ENCODE measurements at places on chromosomes 3 and 15.

DNA sequence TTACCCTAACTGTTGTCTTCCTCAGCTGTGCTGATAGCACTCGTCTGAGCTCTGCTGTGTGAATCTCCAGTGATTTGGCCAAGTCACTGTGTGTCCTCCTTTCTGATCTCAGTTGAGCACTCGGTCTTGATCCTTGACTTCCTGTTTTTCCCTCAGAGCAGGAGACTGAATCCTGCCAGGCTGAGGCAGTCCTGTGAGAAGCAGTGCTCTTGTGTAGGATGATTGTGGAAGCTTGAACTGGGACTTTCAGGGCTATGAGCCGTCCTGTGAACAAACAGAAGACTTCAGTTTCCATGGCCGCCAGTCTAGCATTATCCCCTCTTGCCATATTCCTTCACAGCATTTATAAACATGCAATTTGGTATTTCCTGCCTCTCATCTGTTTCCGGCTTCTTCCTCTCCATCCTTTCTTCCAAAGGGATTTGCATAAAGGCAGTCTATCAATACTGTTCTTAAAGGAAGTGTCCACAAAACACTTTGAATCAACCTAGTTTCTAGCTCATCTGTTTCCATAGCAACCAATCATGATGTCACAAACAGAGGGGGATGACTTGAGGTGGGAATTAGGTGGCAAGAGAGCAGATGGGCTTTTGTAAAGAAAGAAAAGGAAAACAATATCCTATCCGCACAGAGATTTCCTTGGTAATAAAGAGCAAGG lies 237.2 kb downstream of the AGBL1 start:
- DNase-seq: no peak

- no peak for DNase-seq
Measured at GRCh38 chr15:31503256-31503655, 176.6 kb downstream of the KLF13 start.

DNA sequence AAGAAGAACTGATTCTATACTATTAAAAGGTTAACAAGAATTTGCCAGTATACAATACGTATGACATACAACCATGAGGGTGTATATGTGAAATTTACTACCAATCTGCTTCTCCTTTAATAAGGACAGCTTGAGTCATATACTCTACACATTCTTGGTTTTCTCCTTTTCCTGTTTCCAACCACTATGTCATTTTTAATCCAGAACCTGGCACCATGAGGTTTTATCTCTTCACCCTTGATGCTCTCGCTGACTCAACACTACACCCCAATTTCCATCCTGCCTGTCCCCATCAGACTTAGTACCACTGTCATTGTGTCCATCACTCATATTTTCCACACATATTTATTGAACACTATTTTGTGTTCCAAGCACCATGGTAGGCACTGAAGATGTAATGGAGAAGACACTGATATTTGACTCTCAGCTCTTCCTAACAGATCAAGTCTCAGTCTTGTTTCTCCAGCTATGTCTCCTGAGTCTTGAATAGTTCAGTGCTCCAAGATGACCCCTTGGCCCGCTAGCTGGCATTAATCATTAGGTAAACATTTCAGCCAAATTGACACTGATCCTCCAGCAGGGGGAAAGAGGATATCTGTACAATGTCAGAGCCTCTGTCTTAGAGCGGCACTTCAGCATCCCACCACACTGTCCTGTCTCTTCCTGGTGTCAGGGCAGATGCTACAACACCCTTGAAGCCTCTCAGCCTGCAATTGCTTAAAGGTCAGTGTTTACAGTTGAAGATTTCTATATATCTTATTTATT lies 11.2 kb upstream of the COL8A1 start:
- DNase-seq: no peak

DNA sequence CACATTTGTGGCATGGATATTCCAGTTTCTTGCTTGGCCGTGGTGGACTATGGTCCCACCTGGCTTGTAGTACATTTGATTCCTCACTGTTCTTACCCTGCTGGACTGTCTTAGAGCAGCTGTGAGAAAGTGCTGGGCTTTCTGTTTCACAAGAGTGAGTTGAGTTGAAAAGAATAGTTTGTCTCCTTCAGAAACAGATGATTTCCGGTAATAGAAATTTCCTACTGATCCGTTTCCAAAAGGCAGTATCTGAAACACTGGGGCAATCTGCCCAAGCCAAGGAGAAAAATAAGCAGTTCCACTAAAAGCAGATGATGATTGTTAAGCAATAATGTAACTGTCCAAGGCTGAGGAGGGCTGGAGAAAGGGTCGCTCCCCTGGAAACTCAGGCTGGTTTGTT lies 96.0 kb downstream of the SUCLG2 start:
- no peak for DNase-seq
